ENCODE measurements at places on chromosomes 6 and 20.
A peak's percentile ranks its signal among the peaks of the same experiment; 100 is the strongest.

DNA sequence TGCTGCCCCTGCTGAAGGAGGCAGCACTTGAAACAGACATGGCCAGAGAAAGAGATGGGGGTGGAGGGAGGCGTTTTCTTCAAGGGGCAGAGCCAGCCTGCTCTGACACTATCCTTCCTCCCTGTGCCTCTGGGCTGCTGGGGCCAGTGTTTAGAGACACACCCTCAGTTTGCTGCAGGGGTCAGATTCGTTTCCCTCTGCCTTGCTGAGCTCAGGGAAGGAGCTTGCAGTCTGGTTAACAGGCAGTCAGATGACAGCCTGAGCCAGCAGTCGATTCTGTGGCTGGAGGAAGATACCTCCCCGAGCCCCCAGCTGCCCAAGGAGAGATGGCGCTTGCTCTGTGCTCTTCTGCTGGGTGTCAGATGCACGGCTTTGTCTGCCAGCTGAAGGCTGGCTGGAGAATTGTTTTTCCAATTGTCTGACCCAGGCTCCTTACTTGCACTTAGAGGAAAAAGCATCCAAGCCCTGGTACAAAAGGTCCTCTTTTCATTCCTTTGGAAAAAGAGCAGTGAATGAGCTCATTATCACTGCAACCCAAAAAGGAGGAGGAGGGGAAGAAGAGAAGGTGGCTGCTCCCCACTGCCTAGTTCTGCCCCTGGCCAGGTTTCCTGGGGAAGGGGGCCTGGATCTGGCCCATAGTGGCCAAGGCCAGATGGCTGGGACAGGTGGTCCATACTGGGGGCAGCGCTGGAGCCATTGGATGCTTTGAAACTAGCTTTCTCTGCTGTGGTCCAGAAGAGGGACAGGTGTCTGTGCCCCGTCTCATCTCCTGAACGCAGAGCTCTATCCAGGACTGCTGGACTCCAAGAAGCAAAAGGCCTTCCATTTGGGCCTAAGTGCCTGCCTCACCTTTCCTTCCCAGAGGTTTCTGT is 88.2 kb downstream of the TCP11 start:
- DNase-seq = no peak

DNA sequence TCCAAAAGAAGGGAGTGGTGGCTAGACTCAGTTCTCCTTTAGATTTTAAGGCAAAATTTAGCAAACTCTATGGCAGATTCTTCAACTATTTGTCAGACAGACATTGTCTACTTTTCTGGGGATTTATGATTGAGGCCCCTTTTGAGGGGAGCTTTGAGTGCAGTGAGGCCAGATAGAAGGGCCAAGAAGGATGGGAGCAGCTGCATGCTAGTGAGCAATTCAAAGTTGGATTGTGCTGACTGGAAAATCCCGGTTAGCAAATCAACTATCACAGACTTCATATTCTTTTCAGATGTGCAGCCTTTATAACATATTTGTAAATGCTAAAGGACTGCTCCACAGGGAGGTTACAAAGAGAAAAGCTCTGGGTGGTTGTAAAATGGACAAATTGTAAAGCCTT is 35.0 kb upstream of the ESR1 start:
- no peak for DNase-seq

DNA sequence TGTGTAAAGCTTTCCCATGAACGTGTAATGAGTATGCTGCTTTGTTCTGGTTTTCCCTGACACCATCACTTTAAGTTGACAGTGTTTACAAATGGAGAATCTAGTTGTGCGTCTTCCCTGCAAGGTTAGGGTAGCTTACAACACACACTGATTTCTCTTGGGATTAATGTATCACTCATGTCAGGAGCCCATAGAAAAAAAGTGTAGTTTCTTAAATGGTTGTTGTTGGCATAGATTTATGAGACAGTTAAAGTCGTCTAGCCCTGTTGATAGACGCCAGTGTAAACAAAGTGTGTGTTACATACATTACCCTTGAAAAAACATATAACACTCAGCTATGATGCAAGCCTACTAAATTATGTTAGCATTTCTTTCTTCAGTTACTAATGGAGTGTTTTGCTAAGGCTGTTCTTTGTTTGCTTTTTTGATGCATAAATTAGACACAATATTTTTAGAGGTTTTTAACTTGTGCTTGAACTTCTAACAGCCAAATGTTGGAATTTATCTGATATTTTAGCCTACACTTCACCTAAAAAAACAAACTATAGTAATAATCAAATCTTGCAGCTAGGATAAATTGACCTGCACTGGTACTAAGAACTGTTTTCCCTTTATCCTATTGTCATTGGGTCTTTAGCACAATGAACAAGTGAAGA is 88.6 kb downstream of the RNF217 start:
- DNase-seq = no peak

DNA sequence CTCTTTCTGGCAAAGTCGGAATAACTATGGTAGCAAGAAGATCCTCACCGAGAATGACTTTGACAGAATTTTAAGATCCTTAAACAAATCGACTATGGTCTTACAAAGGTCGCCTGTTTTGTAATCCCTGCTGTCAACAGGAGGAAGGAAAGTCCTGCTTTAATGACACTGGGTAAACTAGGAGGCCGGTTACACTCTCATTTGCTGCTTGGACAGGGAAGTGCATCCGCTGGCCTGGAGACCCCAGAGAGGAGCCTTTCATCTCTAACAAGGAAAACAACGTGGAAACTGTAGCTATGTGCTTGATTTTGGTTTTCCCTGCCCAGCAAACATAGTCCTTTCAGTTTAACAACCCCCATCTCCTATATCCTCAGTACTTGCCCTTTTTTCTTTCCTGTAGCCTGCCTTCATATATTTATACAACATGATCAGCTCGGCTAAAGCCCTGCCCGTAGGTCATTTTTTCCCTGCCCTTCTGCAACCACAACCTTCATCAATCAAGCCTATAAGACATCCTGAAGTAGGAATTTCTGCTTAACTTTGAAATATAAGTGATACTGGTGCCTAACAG is 97.2 kb upstream of the RIN2 start:
- DNase-seq = no peak

GRCh38 chr6:76351275-76351674 is 278.8 kb upstream of the IMPG1 start:
- DNase-seq = no peak

DNA sequence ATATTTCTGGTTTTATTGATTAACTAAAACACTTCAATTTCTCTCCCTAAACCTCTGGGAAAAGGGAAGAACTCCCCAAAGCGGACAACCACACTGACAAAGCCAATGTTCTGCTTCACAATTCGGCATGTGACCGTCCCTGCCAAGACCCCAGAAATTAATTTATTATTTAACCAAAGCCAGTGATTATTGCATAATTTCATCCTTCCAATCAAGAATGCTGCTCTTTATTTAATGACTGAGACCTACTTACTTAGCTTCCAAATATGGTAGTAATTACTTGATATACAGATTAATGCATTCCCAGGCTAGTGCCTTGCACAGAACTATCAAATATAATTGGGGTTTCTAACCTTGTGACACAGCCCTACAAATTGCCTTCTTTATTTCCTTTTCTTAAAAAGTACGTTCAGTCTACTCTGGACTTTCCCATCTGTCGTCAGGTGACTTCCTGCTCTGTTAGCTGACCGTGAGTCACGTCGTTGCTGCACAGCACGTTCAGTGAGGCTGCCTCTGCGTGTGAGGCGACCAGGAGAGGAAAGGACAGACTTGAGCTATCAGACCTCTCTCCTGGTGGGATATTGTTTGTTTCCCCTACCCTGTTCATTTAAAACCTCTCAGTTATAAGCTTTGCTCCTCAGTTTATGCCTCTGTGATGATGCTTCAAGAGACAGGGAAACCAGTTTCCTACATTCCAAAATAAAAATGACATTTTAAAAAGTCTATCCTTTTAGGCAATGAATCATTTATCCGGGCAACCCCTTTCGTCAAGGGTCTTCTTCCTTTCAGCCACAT is 55.7 kb upstream of the TNFAIP3 start:
- DNase-seq = peak; percentile 69

GRCh38 chr6:149130508-149130907 is 187.0 kb upstream of the TAB2 start:
- DNase-seq = no peak

- DNase-seq = no peak
Measured at GRCh38 chr6:33189625-33190448, 2.4 kb downstream of the COL11A2 start.

- no peak for DNase-seq
Measured at GRCh38 chr20:57652606-57653545, 32.6 kb upstream of the ZBP1 start.

- no peak for DNase-seq
Measured at GRCh38 chr6:169935861-169936260, 184.4 kb downstream of the ERMARD start.

DNA sequence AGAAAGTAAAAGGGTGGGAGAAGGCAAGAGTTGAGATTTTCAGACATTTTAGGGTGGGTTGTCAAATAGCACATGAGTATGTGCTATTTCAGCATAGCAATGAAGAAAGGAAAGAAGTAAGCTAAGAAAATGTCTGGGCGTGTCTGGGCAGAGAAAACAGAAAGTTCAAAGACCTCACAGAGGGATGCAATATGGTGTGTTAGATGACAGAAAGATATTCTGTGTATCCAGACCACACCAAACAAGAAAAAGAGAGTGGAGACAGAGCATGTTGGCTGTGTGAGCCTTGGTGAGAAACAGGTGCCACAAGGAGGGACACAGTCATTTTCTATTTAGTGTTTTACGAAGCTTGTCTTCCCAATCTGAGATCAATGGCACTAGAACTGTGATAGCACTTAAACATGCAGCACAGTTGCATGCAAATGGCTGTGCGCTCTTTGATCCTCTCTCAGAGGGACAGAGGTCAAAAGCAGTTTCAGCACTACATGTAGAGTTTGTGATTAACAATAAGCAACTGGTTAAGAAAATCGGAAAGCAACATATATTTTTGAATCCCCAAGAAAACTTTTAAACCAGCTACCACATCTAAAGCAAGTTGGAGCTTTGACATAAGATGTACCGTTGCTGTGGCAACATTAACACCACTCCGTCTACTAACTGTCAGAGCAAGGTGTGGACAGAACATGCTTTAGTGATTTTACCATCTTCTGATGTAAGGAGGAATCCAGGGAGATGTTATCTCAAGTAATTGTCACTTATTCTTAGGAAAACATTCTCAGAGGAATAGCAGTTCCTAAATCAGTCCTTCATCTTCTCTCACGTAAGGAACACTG is 515.5 kb upstream of the NOX3 start:
- DNase-seq = no peak

DNA sequence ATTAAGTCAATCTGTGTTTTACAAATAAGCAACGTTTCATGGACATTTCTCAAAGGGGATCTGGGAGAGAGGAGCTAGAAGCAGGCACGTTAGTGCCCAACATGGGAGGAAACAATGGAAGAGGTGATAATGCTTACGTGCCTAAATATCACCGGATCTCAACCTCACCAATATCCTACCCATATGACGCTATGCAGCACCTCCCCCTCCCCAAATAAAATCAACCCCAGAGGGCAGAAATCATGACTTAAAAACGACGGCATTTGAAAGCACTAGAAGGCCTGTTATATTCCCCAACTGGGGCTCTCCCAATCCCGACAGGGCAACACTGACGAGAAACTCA is 425 bp downstream of the HBS1L start:
- no peak for DNase-seq

DNA sequence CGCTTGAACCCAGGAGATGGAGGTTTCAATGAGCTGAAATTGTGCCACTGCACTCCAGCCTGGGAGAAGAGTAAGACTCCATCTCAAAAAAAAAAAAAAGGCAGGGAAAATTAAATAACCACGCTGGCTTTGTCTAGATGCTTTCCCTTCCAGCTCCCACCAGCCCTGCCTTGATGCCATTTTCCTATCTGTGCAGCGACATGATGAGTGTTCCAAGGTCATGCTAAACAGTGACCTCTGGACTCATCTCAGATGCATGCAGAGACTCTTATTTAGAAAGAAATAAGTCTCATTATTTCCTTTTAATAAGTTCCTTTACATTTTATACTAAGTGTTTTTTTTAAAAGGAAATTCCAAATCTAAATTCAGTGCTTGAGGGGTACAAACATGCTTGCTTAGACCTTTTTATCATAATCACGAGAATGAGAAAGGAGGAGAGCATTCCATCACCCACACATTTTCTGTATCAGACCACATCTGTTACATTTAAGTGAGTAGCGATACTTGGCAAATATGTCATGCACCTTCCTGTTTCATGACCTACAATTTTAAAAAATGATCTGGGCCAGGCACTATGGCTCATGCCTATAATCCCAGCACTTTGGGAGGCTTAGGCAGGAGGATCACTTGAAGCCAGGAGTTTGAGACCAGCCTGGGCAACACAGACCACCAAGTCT is 101.1 kb upstream of the RREB1 start:
- no peak for DNase-seq

- DNase-seq = no peak
Measured at GRCh38 chr6:145045582-145045981, 689.7 kb downstream of the EPM2A start.

DNA sequence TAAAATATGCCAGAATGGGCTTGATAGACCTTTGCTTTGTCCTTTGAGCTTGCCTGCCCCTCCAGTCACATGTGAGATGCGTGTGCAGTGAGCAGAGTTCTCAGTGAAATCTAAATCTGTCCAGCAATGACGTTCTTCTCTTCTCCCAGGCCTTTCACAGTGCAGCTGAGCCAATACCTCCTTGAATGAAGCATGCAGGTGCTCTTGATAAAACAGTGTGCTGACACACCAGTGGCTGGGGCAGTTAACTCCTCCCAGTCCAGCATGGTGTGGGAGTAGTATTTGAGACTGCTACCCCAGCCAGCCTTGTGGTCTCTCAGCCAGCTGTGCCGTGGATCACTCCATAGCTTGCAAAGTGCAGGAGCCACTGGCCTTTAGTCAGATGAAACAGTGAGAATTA is 240.5 kb downstream of the FARS2 start:
- DNase-seq = no peak

GRCh38 chr6:38110481-38110971 is 291.0 kb downstream of the ZFAND3 start:
- no peak for DNase-seq

- DNase-seq = no peak
Measured at GRCh38 chr6:14706378-14706929, 539.4 kb upstream of the JARID2 start.

GRCh38 chr6:12892151-12892550 is 175.6 kb downstream of the PHACTR1 start:
- no peak for DNase-seq

All from activated CD4-positive, alpha-beta T cell treated with anti-CD3 and anti-CD28 coated beads, Interleukin-2, amount 50 U/mL, for 1 hour (primary cell).